NCI-H2227 treated with DMSO at 0.1 percent for 48 hours (cell line): ENCODE measurements at places on chromosomes 5 and 9.

DNA sequence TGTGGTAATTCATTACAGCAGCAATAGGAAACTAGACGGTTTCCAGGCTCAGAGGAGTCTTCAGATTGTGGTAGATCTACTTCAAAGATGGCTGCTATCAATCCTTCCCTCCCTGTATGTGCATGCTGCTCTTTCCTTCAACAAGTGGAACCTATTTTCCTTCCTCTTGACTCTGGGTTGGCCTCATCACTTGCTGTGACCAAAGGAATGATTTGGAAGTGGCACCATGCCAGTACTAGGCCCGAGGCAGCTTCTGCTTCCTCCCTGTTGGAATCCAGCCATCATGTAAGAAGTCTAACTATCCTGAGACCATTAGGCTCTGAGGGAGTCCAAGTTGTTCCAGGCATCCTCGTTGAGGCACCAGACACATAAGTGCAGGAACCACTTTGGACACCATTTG, 46.5 kb upstream of the MCTP1 start:
- DNase-seq: no peak

GRCh38 chr5:135950611-135951010, 4.2 kb downstream of the LECT2 start:
- no peak for DNase-seq

GRCh38 chr5:37815913-37816312, 23.9 kb downstream of the GDNF start:
- no peak for DNase-seq

DNA sequence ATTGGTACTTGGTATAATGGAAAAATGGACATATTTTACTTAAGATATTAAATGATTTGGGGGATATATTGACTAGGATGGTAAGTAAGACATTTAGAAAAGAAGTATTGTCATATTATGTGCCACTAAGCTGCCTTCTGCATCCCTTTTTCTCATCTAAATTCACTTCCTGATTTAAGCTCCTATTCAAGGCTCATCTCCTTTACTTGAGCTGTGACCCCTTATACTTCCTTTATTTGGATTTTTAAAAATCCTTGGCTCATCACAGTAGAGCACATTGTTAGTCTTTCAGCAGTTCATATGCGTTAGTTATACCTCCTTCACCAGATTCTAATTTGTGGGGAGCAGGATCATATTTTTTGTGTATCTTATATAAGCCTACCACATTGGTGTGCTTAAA, 6.6 kb downstream of the COMMD10 start:
- DNase-seq: no peak

GRCh38 chr9:74861773-74862474, 25.8 kb downstream of the TRPM6 start:
- no peak for DNase-seq

GRCh38 chr5:43021151-43021550, 19.0 kb downstream of the ANXA2R start:
- DNase-seq: no peak

DNA sequence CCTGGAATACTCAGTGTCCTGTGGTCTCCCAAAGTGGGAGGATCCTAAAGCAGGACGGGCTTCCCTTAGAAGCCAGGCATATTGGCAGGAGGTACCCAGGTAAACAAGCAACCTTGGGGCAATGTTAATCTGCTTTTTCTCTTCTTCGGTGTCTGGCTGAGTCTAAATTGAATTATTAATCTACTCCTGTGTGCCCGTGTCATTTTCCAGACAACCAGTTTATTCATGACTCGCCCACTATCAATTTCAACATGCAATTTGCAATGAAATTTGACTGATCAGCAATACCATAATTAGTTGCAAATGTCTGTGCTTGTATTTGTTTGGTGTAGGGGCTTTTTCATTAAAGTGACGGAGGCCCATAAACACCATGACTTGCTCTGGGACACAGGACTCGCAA, 32.9 kb upstream of the JADE2 start:
- no peak for DNase-seq

DNA sequence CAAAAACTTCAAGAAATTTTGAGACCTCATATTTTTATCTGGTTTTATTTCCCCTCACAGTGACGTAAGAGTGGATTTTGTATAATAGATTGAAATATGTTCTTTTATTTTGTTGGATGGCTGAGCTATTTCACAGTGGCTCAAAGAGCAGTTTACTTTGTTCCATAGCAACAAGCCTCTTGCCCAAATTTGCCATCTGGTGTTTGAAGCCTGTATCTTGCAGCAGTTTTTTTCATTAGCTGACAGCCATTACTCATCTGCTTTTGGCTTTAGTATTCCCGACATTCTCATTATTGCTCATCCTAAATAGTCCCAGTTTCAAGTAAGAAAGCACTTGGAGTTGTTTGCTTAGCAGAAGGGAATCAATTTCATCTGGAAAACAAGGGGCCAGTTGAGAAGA, 36.3 kb downstream of the GDA start:
- no peak for DNase-seq

- no peak for DNase-seq
Observed at GRCh38 chr5:152303841-152304240, 101.2 kb downstream of the NMUR2 start.

- no peak for DNase-seq
Observed at GRCh38 chr5:171102877-171103610, 206.0 kb upstream of the TLX3 start.

- no peak for DNase-seq
Observed at GRCh38 chr9:94029932-94030317, 54.3 kb upstream of the PTPDC1 start.

GRCh38 chr5:129857116-129857515, 47.1 kb upstream of the CHSY3 start:
- no peak for DNase-seq

- DNase-seq: no peak
Observed at GRCh38 chr9:130921300-130921988, 17.6 kb downstream of the FIBCD1 start.

GRCh38 chr9:131423171-131423581, 29.3 kb downstream of the PRRC2B start:
- peak; percentile 24 for DNase-seq

DNA sequence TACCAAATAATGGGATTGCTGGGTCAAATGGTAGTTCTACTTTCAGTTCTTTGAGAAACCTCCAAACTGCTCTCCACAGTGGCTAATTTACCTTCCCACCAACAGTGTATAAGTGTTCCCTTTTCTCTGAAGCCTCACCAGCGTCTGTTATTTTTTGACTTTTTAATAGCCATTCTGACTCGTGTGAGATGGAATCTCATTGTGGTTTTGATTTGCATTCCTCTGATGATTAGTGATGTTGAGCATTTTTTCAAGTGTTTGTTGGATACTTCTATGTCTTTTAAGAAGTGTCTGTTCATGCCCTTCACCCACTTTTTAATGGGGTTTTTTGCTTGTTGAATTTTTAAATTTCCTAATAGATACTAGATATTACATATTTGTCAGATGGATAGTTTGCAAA, 28.4 kb upstream of the SUSD1 start:
- no peak for DNase-seq

GRCh38 chr9:4788703-4789102, 4.0 kb upstream of the RCL1 start:
- DNase-seq: no peak

GRCh38 chr5:139668064-139668880, 20.1 kb downstream of the CXXC5 start:
- DNase-seq: no peak

DNA sequence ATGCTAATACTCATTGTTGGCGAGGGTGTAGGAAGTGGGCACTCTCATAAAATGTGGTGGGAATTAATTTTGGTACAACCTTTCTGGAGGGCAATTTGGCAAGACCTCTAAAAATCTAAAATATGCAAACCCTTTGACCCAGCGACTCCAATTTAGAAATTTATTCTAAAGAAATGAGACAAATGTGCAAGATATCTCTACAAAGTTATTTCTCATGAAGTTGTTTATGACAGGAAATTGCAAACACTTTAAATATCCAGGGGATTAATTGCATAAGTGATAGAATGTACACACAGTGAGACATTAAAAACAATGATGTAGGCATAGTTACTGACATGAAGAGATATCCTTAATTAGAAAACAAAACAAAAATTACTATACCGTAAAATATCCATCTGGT, 246.3 kb upstream of the MAP3K1 start:
- DNase-seq: no peak

GRCh38 chr5:154214371-154215106, 24.0 kb downstream of the GALNT10 start:
- peak; percentile 46 for DNase-seq

DNA sequence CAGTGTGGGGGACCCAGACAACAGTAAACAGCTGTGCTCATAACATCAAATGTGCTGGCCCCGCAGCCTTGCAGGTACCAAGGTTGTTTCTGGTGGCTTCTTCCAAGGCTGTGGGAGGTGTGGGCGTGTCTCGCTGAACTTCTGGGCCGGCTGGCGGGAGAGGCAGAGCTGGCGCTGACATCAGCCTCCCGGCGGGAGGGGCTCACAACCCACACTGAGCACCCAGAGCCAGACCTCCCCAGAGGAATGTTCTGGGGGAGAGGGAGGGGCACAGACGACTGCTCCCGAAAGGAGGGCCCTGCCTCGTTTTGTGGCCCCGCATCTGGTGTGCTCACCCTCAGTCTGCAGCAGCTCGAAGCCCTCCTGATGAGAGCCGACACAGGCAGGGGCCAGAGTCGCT, 6.9 kb upstream of the SLC12A7 start:
- peak; percentile 19 for DNase-seq

DNA sequence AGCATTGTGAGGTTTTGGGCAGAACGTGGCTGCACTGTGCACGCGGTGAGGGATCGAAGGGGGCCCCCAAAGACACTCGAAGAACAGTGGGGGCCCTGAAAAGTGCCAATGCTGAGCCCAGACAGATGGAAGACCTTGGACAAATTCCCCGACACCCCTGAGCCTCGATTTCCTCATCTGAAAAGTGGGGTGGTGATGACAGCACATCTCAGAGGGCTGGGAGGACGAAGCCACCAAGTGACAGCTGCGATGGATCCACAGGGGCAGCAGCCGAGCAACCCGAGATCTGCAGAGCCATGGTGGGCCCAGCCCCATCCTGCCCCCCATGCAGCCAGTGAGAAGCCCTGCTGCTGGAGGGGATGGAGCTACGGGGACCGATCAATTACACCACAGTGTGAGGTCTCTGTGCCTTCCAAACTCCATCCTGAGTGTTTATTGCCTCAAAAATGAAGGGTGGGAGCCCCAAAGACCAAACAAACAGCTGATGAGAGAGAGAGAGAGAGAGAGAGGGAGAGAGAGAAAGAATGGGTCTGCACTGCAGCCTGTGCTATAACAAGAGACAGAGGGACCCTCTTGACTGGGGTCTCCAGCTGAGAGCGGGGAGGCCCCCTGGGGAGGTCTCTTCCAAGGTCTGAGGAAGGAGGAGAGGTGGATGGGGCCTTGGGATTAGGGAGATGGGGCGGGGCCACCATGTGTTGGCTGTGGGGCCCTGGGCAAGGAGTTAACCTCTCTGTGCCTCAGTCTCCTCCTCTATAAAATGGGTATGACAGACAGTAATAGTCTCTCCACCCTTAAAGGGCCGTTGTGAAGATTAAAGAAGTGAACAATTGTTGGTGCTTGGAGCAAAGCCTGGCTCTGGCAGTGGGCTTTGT, 134.4 kb upstream of the IER5L start:
- no peak for DNase-seq

DNA sequence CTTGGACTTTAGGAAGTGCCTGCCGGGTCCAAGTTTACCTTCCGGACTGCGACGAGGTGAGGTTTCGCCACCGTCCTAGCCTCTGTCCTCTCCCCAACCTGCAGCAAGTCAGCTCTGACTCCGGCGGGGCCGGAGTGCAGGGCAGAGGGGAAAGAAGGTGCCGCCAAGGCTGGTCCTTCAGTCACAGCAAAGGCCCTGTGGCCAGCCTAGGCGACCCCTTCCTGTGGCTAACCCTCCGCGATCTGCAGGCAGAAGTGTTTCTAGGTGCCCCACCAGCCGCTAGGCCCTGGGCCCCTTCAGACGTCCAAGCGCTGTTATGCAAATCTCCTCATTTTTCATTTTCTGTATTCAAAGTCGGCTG, 11.1 kb upstream of the NKX2-5 start:
- DNase-seq: no peak

- DNase-seq: no peak
Observed at GRCh38 chr9:112396416-112396815, 16.5 kb downstream of the HSDL2 start.

- no peak for DNase-seq
Observed at GRCh38 chr5:135391116-135391868, 7.7 kb downstream of the MACROH2A1 start.

DNA sequence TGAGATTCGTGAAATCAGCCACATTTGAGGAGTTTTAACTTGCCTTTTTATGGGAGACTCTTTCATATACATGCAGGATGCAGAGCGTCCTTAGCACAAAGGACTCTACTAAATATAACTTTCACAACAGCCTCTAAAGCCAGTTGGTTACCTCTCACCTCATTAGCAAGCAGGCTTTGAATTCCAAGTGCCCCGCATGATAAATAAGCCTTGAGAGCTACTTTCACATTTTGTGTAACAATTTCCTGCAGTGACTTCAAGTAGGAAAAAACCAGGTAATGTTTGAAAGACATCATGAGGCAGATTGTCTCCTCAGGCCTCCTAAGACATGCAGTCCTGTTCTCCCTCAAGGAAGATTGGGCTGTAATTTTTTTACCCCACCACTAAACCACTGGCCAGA, 50.5 kb downstream of the RALGPS1 start:
- DNase-seq: no peak

DNA sequence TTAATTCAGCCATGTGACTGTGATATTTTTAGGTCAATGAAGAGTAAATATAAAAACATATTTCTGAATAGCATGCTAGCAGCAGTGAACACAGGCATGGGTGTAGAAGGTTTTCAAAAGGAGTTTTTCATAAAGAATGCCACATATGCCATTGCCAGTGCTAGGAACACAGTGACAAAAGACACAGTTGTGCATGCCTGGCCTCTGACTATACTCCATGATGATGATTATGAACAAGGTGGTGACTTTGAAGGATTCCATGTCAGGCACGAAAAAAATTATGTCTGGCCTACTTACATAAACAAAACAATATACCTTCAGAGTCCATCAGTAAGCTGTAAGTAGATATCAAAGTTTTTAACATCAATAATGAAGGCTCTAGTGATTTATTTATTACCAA, 438.7 kb downstream of the TLE1 start:
- no peak for DNase-seq

- DNase-seq: no peak
Observed at GRCh38 chr9:18368206-18368605, 105.7 kb upstream of the ADAMTSL1 start.

GRCh38 chr5:131288328-131288727, 24.5 kb downstream of the CDC42SE2 start:
- no peak for DNase-seq

DNA sequence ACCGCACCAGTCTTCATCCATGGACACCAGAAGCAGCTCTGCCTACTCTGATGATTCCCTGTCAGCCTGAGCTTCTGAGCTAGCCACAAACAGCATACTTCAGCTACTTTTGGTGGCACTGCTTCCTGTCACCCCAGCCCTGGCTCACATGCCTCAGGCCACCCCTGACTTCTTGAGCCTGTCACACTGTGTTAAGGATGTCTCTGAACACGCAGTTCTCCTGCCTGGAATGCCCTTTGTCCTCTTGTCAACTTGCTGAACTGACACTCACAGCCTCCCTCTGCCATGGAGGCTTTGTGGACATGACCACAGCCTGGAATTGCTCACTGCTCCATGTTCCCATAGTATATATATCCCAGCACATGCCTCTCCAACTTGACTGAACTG, 7.2 kb downstream of the MACROH2A1 start:
- no peak for DNase-seq
